Muscle of arm (tissue), 14 donors: ENCODE measurements at places on chromosomes 5 and 9. TPM values are rescaled to one million over a fixed set of nuclear protein-coding genes. Genes with fewer than 3 reads are reported as not detected.

GRCh38 chr5:115391780-115392179 is 95.3 kb upstream of the CCDC112 start:
- no peak for DNase-seq

GRCh38 chr5:87184605-87185004 is 83.1 kb upstream of the RASA1 start:
- no peak for DNase-seq

DNA sequence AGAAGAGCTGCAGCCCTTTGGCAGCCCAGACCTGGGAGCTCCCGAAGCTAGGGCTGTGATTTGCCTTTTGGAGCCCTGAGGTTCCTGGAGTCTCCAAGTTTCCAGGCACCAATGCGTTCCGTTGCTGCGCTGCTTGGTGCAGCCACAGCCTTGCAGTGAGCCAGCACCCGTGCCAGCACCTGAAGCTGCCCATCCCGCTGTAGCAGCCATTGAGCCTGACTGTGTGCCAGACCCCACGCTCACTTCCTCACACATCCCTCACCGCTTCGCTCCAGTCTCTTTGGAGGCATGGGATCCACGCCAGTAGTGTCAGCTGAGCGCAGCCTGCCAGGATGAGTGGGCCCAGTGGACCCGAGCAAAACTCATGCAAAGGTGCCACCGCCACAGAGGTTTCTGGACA is 22.5 kb upstream of the C9orf72 start:
- DNase-seq: no peak

DNA sequence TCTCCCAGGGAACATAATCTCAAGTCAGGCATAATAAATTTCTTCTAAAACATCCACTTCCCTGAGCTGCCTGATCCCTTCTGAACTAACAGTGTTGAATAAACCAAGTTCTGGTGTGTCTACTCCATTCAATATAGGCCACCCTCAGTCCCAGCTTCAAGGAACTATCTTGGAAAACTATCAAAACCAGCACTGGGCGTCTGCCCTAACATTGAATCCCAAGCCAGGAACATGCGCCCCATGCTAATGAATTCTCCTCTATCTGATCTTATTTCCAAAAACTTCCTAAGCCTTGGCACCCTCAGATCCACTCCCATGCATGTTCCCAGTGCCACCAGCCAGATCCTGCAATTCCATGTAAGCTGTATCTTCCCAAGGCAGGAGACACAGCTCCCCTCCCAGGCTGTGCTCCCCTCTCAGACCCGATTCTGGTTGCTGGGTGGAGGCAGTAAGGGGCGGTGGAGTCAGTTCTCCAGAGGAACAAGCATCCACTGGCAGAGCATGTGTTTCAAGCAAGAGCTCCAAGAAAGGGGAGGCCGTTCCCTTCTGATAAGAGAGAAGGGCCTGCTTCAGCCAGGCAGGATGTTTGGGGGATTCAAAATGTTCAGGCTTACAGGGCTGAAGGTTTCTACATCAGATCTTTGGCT is 13.1 kb upstream of the FOXI1 start:
- no peak for DNase-seq

MED27 gene
- polyA plus RNA-seq: 11.3 TPM

DNA sequence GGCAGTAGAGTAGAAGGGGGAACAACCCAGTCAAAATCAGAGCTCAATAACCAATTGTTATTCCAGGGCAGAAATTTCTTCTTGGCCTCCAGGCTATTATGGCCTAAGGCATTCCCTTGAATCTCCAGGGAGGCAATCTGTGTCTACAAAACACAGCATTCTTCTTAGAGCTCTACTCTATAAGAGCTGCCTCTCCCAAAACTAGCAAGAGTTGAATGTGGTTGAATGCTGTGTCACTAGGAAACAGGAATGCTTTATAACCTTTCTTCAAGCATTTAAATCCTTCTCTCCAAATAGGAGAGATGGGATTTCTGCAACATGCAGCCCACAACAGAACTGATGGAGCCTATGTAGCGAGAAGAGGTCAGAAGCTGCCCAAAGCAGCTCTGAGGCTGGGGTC is 97.1 kb upstream of the APC start:
- no peak for DNase-seq

DNA sequence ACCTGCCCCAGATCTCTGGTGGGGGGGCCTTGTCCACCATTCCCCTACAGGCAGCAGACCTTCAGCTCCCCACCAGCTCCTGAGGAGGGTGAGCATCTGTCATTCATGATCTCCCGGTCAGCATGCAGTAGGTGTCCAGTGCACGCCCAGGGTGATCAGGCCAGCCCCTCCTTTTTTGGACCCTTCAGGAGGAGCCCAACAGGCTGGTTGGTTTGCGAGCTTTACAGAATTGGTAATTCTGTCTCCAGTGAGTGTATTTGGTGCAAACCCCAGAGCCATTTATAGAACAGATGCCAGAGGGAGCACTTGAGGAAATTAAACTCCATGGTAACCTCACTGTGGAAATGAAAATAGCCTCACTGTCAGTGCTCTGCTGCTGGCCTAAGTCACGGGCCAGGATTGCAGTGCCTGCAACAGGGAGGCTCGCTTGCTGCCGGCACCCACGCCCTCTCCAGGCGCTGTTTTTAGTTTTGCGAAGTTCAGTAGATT is 23.4 kb downstream of the WNK2 start:
- peak; percentile 84 for DNase-seq

SEMA5A gene
- polyA plus RNA-seq: 30.4 TPM

ARL10 gene
- polyA plus RNA-seq: 8.0 TPM

DNA sequence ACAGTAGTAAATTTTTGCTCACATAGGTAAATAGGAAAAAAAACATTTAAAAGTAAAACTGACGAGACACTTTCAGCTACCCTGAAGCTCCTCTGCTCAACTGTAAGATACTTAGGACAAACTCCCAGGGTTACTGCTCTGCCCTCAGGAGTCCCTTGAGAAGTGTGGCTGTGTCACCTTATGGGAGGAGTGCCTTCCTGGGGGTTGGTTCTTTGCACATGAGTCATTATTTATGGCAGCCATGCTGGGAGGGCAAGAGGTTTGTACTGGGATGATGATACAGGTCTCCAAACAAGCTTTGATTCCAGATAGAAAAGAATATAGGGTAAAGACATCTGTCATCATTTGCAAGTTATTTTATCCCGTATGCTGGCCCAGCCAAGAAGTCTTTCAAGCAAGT is 45.9 kb downstream of the TTC1 start:
- DNase-seq: no peak

GRCh38 chr5:96969366-96969765 is 33.5 kb downstream of the LNPEP start:
- DNase-seq: no peak

DPH7 gene
- not detected for polyA plus RNA-seq

DNA sequence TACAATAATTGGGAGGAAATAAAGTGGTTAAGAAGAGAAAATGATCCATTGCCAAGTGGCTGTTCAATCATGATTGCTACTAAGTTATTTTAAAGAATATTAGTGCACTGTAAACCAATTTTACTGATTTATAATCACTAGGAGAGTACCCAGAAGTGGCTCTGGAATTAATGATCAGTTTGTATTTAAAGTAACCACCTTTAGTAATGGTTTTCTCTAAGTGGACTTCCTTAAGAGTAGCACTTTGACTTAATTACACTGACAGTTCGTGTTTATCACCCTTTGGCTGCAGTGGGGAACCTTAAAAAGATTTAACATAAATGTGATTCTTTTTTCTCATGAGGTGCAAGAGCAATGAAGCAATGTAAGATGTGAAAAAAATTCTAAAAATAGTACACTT is 310.8 kb downstream of the CDH12 start:
- DNase-seq: no peak

- no peak for DNase-seq
Observed at GRCh38 chr5:39774605-39775004, 349.8 kb upstream of the DAB2 start.

DNA sequence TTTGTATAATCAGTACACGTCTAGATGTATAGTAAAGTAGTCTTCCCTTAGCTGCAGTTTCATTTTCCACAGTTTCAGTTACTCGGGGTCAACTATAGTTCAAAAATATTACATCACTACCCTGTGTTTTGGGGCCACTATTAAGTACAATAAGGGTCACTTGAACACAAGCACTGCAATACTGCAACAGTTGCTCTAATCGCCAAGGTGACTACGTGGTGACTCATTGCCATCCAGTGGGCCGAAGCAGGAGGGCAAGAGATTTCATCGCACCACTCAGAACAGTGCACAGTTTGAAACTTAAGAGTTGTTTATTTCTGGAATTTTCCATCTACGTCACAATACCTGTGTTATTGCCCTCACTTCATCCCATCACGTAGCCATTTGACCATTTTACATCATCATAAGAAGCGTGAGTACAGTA is at the start of gene ARL14EPL:
TSS of gene ARL14EPL (plus strand) at position 379 of the 424 bp plus-strand sequence. CDS start 18,994 bp downstream, outside the sequence.
- DNase-seq: peak; percentile 59

GRCh38 chr5:171275841-171276544 is 33.1 kb upstream of the TLX3 start:
- no peak for DNase-seq

- no peak for DNase-seq
Observed at GRCh38 chr5:112245656-112246055, 173.4 kb downstream of the EPB41L4A start.

CDH6 gene
- 2.8 TPM for polyA plus RNA-seq

SLC45A2 gene
- polyA plus RNA-seq: 0.17 TPM

C5orf34 gene
- 3.8 TPM for polyA plus RNA-seq

DNA sequence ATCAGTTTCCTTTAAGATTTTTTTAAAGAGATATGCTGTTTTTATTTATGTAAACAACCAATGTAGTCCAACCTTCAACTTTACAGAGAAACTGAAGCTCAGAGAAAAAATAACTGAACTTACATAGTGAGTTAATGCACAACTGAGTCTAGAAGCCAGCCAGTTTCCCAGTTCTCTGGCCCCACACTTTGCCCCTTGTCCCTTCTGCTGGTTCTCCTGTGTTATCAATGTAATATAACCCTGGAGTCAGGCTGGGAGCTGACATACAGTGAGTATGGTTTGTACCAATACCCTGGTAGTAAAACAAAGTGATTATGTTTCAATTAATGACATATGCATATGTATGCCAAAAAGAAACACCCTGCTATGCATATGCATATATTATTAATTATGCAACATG is 32.2 kb upstream of the GRIA1 start:
- no peak for DNase-seq

OR5C1 gene
- polyA plus RNA-seq: not detected

GRM6 gene
- polyA plus RNA-seq: 0.98 TPM

DNA sequence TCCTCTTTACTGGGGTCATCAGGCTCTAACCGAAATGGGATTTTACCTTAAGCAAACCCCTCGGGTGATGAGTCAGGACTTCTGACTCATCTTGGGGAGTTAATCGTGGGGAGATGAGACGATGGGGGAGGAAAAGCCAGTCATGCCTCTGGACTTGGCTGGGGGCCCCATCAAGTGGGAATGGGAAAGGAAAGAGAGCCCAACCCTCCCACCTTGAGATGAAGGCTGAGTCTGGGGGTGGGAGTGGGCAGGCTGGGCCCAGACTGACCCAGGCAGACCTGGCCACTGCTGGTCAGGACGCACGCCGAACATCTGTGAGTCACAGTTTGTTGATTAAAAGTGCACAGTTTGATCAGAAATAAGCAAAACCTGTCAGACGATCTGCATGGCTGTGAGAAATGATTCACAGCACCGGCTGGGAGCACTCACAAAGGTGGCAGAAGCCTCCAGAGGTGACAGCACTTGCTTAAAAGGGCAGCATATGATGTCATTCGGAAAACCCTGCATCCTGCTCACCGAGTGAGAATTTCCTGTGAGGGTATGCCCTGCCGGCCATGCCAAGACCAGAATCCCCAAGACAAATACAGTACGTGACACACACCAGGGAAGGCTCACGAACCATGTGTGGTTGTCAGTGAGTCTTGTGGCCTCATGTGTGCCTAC is 50.0 kb upstream of the SLC25A51 start:
- DNase-seq: no peak

- DNase-seq: no peak
Observed at GRCh38 chr5:172749881-172750633, 20.9 kb downstream of the DUSP1 start.

FCN1 gene
- polyA plus RNA-seq: not detected

GRCh38 chr9:119273325-119273904 is 95.8 kb downstream of the BRINP1 start:
- DNase-seq: no peak

DNA sequence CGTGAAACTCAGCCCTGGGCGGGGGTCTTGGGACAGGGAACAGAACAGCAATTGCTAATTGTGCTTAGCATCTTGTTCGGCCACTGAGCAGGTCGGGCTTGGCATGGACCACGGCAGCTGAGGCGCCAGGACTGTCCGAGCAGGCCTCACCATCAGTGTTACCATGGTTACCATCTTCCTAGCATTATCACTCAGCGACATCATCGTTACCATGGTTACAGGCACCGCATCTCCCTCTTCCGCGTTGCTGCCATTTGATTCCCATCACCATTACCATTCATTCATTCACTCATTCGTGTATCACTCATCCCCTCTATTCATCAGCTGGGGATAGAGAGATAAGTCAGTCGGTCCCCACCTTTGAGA is 81.0 kb upstream of the ZBTB43 start:
- no peak for DNase-seq

GRCh38 chr5:62616615-62617277 is 38.1 kb downstream of the LRRC70 start:
- DNase-seq: no peak

DNA sequence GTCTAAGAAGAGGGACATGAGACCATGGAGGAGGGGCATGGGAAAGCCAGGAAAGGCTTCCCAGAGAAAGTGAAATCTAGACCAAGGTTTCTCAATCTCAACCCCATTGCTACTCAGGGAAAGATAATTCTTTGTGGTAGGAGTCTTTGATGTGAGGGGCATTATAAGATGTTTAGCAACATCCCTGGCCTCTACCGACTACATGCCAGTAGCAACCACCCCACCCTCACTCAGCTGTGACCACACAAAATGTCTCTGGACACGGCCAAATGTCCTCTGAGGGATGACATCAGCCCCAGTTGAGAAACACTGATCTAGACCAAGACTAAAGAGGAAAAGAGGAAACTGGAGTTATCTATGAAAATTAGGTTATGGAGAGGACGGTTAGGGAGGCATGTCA is 298.5 kb upstream of the KIF2A start:
- DNase-seq: no peak
